ENCODE measurements at places on chromosomes 4 and X.

DNA sequence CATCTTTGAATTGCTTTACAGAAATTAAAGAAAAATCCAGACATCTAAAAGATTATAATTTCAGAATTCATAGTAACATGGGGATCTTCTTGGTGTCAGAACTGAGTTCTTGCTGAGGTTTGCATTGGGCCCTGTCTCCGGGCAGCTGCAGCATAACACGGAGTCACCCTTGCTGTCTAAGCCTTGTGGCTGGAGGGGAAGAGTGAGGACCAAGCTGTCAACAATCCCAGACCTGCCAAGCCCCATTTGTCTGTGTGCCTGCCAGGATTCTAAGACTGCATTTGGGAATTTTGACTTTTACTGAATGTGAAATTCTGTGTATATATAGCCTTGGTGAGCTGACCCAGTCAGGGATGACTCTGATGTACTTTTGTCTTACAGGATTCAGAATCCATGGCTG is 25.2 kb upstream of the NAP1L5 start:
- no peak for DNase-seq

- peak; percentile 65 for DNase-seq
Measured at GRCh38 chrX:70268034-70268433, at the start of gene ARR3. Gene ARR3, plus strand, starts transcription at chrX:70268334. Its CDS starts 1,052 bp downstream, at chrX:70269386.

DNA sequence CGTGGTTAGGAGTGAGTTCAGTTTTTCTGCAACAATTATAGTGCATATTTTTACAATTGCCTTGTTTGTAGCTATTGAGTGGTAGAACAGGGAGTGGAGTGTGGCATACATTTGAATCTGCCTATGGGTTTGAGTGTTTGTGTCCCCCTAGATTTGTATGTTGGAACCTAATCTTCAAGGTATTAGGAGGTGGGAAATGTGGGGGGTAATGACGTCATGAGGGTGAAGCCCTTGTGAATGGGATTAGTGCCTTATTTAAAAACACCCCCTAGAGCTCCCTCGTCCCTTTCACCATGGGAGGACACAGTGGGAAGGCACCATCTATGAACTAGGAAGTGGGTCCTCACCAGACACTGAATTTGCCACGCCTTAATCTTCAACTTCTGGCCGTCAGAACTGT is 819.6 kb downstream of the NLGN4X start:
- DNase-seq: no peak

- DNase-seq: no peak
Measured at GRCh38 chrX:68763481-68763880, 65.3 kb upstream of the EFNB1 start.

GRCh38 chr4:29175291-29175690 is 1544.9 kb upstream of the PCDH7 start:
- DNase-seq: no peak

GRCh38 chr4:81348778-81349094 is 123.0 kb downstream of the RASGEF1B start:
- no peak for DNase-seq

DNA sequence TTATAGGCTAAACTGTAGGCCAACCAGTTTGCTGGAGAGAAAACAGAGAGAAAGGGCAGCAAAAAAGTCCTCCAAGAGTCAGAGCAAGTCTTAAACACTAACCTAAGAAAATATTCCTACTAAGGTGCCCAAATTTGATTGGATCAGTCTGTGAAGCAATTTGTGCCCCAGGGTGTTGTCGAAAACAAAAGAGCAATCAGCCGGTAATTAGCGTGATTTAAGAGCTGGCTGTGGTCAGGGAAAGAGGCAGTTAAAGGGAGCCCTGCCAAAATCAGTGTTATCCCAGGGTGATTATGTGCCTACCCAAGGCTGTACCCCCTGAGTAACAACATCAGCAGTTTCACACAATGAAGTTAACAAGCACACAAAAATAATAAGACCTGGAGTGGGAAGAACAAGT is 6.4 kb upstream of the BRWD3 start:
- DNase-seq: no peak

DNA sequence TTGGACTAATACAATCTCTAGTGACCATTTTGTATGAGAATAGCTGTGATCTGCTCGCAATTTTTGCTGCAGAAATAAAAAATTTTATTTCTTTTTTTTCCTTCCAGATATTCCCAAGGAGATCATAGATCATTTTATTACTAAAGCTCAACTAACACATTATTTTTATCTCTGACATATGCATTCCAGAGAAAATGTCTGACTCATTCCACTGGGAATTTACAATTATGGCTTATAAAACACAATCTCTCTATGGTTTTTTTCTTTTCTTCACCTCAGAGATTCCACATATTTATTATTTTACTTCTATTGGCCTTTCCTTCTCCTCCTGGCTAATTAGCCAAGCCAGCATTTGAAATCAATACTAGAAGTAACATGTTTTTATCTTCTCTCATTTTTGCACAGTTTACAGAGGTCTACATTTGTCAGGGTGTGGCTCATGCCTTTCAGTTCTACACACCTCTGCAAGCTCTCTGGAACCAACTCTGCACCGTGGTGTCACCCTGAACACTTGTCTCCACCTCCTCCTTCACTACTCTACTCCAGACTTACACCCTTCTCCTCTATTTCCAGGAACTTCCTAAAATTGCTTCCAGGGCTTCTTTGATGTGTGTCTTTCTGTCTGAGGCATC is 59.8 kb upstream of the GPM6A start:
- no peak for DNase-seq

DNA sequence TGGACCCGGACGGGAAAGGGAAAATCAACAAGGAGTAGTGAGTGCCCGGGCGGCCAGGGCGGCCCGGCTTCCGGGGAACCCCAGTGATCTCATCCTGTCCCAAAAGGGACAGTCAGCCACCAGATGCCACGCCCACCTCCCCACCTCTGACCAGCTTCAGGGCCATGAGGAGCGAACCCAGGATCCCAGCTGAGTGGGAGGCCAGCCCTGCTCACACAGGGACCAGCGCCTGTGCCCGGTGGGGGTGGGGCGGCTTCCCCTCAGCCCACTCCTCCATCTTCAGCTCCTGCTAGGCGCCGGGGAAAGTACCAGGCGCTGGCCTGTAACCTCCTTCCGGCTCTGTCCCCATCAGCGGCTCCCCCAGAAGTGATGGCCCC is 6.2 kb downstream of the MYL5 start:
- DNase-seq: no peak

GRCh38 chr4:85946821-85947220 is 413.0 kb downstream of the MAPK10 start:
- no peak for DNase-seq

DNA sequence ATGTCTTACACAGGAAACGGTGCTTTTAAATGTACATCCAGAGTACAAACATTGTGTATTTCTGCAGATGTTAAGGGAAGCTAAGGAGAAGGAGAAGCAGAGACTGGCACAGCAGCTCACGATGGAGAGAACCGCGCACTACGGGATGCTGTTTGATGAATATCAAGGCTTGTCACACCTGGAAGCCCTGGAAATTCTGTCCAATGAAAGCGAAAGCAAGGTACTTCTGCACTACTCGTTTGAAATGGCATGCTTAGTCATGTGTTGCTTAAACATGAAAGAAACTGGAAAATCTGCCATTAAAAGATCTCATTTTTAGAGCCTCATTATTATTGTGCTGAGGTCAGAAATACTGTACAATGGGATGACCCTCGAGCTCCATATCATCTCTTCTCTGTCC is 47.2 kb downstream of the FAM114A1 start:
- DNase-seq: no peak

GRCh38 chr4:17273047-17273446 is 238.8 kb downstream of the QDPR start:
- DNase-seq: no peak

GRCh38 chr4:749698-750666 is 44.4 kb downstream of the PCGF3 start:
- no peak for DNase-seq

- DNase-seq: no peak
Measured at GRCh38 chr4:52099860-52100461, 48.9 kb downstream of the SPATA18 start.

- no peak for DNase-seq
Measured at GRCh38 chrX:15719324-15719968, 18.6 kb upstream of the CA5B start.

DNA sequence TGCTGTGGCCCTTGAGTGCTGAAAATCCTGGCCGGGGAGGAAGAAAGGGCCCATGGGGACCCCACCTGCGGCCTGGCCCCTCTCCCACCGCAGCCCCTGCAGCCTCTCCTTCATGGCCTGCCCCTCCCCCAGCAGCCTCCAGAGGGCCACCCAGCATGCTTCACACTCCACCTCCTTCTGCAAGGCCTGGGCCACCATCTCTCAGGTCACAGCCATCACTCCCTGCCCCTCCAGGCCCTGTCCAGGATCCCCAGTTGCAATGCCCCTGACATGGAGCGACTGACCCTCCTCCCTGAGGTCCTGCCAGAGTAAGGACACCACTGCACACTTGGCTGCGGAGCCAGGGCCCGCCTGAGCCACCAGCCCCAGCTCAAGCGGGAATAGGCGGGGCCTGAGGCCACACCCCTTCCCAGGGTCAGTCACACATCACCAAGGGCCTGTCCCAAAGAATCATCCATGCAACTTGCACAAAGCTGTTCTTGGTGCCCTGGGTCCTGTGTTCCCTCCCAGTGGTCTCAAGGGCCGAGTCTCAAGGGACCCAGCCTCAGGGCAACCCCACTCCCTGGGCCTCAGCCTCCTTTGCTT is 32.9 kb downstream of the CCNQ start:
- DNase-seq: no peak

DNA sequence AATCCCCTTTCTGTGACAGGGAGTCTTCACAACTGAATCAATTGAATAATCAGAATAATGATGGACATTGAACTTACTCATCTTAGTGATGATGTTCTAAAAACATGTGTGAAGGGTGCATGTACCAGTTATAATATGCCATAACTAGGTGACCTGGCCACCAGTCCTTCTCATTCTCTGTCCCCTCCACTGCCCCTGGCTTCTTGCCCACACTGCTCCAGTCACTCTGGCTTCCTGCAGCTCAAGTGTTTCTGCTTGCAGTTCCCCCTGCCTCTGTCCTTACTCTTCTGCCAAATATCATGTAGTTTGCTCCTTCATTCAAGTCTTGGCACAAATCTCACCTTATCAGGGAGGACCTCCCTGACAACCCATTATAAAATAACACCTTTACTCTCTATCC is 168.1 kb upstream of the SLC7A11 start:
- DNase-seq: no peak

Data from WERI-Rb-1 (cell line).